ENCODE measurements at places on chromosomes 13 and 19. TPM values are rescaled to one million over a fixed set of nuclear protein-coding genes. Genes with fewer than 3 reads are reported as not detected.

Gene ZNF626
- total RNA-seq: 40.0 TPM

DNA sequence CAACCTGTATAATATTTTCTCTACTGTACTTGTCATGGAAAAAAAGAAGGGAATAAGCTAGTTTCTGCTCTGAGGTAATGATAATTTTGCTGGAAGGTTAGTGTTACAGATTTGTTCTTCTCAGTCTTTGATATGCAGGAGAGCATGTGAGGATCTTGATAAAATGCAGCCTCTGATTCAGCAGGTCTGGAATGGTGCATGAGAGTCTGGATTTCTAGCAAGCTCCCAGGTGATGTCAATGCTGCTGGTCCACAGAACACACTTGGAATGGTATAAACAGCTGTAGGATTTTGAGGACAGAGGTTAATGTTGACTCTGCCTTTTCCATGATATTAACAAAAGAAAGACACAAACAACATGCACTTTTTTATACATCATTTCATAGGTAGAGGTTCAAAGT lies 173.6 kb downstream of the NDFIP2 start:
- no peak for DNase-seq
- no peak overlapping the region for H3K4me3 ChIP-seq
- H3K4me1 ChIP-seq: no peaks in the 10 kb centered on the region
- no peaks in the 10 kb centered on the region for H3K36me3 ChIP-seq
- no peaks in the 10 kb centered on the region for H3K27me3 ChIP-seq

- no peaks in the 10 kb centered on the region for H3K4me1 ChIP-seq
- DNase-seq: no peak
- peak overlapping the region; percentile 79 for H3K4me3 ChIP-seq
- H3K36me3 ChIP-seq: no peaks in the 10 kb centered on the region
- no peaks in the 10 kb centered on the region for H3K27me3 ChIP-seq
Observed at GRCh38 chr19:46493236-46494145, 2.2 kb downstream of the PNMA8B start.

DNA sequence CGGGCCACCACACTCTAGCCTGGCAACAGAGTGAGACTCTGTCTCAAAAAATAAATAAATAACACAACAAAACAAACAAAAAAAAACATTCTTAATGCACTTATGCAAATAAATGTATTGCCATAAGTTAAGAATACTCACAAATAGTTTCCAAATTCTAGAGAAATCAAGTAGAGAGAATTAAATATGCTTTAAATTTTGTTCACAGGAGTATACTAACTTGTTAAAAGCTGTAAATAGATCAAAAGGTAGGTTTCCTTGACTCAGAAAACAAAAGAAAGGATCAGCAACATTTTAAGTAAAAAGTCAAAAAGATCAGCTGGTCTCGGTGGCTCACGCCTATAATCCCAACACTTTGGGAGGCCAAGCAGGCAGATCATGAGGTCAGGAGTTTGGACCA lies 50.5 kb upstream of the ZNF429 start:
- H3K36me3 ChIP-seq: no peaks in the 10 kb centered on the region
- no peak overlapping the region for H3K27ac ChIP-seq
- H3K4me1 ChIP-seq: no peaks in the 10 kb centered on the region
- no peaks in the 10 kb centered on the region for H3K27me3 ChIP-seq

- no peak for DNase-seq
- no peaks in the 10 kb centered on the region for H3K27me3 ChIP-seq
- H3K4me1 ChIP-seq: no peaks in the 10 kb centered on the region
- H3K36me3 ChIP-seq: no peaks in the 10 kb centered on the region
Observed at GRCh38 chr13:75443356-75443958, 38.5 kb downstream of the TBC1D4 start.

Data from breast epithelium (tissue), 4 donors.